Fibroblast of pulmonary artery (primary cell): ENCODE measurements at places on chromosomes 4 and X.

DNA sequence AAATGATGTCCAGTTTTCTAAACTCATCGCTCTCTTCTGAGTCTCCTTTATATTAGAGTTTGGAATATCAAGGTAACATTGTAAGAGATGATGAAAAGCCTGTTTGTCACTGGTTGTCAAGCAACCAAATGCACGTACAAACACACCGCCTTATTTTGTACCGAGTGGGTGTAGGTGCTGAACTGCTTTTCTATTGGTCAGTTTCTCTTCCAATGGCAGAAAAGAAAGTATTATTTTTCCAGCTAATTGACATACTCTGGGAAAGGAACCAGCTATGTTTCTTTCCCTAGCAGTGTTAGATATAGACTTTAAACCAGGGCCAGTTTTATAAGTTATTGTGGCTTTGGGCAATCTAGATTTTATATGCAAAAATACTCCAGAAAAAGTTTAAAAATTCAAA is 6.6 kb upstream of the PPM1K start:
- DNase-seq, result peak; percentile 55

DNA sequence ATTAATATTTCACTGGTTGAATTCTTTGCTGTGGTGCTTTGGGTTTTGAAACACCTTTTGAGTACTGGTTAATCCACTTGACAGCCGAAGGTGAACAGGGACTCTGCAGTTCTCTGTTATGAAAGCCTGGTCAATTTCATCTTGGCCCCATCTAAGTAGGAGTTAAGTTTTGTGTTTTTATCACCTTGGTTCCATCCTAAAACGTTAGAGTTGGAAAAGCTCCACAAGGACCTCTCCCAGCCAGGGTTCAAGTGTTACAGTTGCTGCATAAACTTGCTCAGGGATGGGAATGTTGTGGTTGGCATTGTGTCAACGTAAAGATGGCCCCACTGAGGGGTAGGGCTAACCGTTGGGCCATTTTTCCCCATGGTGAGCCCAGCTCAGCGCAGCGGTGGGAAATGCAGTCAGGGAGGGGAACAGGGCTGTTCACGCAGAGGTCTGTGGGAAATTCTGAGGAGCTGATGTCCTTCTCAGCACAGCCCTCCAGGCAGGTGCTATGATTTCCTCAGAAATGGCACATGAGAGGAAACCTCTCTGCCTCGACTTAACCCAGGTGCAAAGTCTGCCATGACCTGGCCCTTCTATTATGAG is 188.7 kb downstream of the STIM2 start:
- DNase-seq, result no peak

- no peak for DNase-seq
These were observed 277.5 kb downstream of the FBXW7 start for GRCh38 chr4:152258391-152258790.

- DNase-seq, result no peak
These were observed 8.6 kb downstream of the NOP14 start for GRCh38 chr4:2954358-2955185.

DNA sequence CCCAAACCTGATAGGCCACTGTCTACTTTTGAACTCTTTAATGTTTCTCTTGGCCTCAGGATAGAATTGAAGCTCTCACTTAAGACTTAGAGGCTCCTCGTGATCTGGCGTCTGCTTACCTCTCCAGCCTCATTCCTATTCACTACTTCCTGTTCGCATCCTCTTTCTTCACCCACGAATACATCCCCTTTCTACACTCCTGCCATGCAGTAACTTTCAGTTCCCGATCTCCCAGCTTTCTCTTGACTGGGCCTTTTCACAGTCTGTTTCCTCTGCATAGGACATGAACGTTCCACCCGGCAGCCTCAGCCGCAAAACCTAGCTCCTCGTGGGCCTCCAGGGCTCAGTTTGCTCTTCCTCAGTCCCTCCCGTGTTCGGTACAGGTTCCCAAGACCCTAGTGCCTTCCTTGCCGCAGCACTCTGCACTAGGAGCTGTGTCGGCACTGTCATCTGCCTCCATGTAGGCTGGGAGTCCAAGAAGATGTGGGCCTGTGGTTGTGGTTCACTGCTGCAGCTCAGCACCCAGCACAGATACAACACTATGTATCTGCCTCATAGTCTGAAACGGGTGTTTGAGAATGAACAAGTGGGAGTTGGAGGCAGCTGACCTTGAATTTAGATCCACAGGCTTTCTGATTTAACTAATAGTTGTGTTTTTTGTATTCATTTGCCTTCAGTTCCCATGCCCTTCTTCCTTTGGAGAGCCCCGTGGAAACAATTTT is 15.8 kb downstream of the RPL39 start:
- no peak for DNase-seq
